ENCODE measurements at places on chromosomes 7 and 10.

- no peak for DNase-seq
These were observed 15.9 kb downstream of the SH3PXD2A start for GRCh38 chr10:103839519-103839871.

DNA sequence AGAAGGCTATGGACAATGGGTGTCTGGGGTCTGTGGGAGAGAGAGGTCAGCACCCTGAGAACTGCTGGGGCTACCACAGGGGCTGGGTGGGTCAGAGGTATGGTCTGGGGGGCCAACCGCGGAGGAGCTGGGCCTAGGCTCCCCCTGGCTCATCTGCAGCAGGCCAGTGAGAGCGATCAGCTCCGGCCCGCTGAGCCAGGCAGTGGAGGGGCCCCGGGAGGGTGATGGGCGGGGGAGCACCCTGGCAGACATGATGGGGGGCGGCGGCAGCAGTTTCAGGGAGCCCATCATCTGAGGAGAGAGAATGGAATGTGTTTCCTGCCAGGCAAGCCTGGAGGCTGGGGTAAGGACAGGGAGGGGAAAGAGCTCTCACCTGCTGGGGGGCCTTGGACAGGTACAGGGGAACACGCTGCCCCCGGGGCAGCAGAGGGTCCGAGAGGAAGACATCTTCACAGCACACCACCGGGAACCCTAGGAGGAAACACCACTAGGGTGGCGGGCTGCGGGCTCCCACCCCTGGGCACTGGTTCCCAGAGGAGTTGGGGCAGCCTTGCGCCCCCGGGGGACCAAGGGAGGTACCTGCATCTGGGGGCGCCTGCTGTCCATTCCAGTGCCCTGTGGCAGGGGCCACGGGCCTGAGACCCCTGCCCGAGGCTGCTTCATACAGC lies 1.3 kb downstream of the SAP25 start:
- DNase-seq, result no peak

- DNase-seq, result peak; percentile 65
These were observed 11.1 kb downstream of the STEAP1B start for GRCh38 chr7:22488643-22489462.

DNA sequence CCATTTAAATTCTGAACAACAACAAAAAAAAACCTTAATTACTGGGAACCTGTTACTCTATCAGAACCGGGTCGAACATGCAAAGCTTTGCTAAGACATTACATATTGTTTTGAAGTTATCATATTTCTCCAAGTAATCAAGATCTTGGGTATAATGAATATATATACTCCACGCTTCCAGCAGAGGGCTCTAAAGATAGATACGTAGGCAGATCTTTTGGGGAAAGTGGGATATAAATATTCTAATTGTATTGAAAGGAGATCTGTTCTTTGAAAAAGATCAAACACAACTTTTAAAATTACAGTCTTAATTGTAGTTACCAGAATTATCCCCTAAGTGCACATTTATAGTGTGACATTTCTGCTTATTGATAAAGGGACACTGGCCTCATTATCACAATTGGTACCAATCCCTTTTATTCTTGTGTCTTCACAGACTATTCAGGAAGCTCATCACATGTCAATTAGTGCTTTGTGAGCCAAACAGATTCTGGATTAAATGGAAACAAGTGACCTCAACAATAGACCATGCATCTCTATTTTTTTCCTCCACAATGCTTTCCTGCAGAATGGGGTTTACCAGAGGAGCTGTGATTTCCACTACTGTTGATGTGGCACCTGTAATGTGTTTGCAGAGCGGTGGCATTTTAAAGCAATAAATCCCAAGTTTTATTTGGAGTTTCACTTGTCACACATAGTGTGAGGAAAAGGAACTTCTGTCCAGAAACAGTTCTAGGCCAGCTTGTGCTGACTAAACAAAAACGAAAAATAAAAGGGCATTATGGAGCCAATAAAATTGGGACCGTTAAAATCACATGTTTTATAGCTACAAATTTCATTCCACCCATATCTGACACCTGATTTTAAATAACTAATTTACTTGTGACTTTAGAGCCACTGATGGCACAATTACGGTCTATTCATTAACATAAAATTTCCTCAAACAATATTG lies 122.4 kb downstream of the CTTNBP2 start:
- DNase-seq, result peak; percentile 14

GRCh38 chr7:42930889-42931288 lies 1.1 kb downstream of the PSMA2 start:
- no peak for DNase-seq

DNA sequence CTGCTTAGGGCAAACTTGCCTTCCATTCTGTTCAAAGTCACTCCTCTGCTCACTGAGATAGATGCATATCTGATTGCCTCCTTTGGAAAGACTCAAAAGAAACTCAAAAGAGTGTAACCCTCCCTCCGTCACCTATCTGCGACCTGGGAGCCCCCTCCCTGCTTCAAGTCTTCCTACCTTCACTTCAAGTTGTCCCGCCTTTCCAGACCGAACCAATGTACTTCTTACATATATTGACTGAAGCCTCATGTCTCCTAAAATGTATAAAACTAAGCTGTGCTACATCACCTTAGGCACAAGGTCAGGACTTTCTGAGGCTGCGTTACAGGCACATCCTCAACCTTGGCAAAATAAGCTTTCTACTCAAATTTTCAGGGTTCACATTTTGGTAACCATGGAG lies 77.4 kb upstream of the C1GALT1 start:
- no peak for DNase-seq

DNA sequence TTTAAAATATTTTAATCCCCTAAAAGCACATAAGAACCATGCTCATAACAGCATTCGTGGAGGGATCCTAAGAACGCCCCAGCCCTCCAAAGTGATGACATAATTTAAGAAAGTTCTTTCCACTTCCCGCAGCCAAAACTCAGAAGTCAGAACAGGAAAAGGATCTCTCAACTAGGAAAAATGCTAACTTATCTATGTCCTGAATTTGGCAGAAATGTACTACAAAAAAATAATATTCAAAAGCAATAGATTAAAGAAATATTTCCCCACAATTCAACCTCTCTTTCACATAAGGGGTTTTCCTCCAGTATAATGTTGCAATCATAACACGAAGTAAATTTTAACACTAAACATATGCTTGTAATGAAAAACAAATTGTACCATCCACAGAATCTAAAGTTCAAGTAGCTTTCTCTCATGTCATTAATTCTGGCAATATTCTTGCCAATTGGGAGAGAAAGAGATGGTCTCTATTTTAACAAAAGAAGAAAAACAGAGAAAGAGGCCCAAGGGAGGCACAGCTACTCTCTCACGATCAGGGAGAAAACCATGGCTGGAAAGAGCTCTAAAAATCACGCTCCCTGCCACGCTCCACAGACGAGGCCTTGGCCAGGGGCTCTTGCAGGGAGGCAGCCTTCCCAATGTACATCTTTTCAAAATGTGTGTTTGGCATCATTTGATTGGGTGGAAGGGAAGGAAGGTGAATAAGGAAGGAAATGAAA lies 22.9 kb downstream of the ASB13 start:
- peak; percentile 54 for DNase-seq

DNA sequence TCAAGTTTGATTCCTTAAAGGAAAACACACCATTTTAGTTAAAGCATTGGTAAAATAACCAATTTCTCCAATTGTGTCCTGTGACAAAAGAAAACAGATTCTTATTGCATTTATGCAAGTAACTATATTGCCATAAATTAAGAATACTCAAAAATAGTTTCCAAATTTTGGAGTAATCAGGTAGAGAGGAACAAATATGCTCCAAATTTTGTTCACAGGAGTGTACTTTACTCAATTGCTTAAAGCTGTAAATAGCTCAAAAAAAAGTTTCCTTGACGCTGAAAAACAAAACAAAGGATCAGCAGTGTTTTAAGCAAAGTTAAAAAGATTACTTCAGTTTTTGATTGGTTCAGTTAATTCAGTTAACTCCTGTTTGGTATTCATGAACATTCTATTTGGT lies 52.2 kb upstream of the INHBA start:
- no peak for DNase-seq

DNA sequence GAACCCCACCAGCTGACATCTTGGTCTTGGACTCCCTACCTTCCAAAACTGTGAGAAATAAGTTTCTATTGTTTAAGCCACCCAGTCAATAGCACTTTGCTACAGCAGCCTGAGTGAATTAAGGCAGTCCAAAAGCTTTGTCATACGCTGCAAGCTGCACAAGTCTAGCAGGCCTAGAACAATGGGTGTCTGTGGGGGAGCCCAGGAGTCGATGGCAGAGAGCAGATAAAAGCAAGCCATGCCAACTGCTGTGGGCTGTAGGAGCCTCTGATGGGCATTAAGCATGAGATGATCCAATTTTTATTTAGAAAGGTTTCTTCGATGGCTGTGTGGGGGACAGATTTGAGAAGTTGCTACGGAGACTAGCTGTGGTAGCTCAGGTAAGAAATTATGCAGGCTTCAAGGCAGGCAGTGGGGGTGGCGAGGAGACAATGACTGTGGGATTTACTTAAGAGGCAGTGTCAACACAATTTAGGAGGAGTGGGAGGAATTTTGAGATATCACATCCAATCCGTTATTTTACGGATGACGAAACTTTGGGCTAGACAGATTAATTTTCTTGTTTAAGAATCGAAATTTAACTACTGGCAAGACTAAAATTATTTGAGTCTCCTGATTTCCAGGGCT lies 110.4 kb downstream of the NRCAM start:
- no peak for DNase-seq

DNA sequence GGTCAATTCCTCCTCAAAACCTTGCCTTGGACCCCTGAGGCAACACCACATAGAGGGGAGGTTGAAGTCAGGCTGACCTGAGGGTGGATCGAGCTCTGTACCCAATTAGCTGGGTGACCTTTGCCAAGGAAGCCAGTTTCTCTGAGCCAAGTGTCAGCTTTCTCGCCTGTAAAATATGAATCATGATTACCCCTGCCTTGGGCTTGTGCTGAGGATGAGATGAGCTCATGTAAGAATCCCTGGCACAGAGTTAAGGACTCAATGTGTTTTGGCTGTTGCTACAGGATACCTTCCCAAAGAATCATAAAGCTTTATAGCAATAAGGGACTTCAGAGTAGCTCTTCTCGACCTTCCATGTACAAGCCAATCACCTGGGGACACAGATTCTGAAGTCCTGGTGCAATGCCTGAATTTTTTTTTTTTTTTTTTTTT lies 43.5 kb upstream of the CACUL1 start:
- DNase-seq, result peak; percentile 15

DNA sequence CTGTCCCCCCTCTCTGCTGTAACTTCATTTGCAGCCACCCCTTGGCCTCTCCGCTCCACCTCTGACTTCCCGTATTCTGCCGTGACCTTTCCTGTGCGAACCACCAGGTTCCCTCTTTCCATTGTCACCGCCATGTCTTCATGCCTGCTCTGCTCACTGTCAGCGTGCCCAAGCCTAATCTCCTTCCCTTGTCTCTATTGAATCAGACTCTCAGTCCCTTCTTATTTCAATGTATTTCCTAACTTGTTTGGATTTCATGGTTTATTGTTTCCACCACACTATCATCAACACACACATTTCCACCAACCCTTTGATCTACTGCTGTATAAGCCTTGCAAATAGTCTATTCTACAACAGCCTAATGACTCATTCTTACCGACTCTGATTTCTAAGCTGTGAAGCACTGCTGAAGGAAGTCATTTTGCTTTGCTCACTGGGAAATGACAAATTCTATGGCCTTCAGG lies 30.0 kb upstream of the INHBA start:
- peak; percentile 49 for DNase-seq

GRCh38 chr7:109003742-109004141 lies 434.1 kb downstream of the DNAJB9 start:
- DNase-seq, result peak; percentile 35

- no peak for DNase-seq
These were observed 5.2 kb upstream of the MYL10 start for GRCh38 chr7:101634196-101634717.

GRCh38 chr10:101015582-101015973 lies 15.4 kb downstream of the PDZD7 start:
- no peak for DNase-seq

DNA sequence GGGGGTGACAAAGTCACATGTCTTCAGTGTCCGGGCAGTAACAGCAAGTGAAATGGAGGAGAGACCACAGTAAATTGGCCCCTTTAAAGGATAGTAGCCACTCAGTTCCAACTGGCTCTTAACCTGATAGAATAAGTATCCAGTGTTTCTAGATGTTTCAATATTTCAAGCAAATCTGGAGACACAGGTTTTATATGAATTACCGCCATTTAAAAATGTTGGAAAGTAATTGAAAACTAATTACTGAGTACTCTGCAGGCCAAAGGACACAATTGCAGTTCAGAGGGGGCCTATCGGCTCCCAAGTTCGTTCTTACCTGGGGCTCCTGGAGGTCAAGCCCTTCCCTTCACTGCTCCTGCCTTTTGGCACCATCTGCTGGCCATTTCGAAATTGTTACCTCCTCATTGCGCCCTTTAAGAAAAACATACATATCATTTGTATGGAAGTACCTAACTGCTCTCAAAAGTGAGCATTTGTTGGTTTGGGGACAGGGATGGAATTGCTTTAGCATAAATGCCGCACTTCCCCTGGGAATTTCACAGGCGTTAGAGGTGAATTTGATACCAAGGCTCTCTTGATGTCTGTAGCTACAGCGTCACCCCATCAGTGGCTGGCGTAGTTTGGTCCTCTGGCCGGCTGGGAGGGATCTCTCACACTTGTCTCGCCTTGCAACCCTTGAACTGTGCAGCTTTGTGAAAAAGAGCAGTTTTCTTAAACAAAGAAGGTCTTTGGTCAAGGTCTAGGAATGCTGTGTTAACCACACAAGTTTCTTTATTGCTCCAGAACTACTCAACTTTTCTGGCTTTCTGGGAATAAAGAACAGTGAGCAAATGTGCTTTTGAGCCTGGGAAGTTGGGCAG lies 220.0 kb downstream of the ARHGAP21 start:
- DNase-seq, result peak; percentile 46

- DNase-seq, result no peak
These were observed 51.6 kb upstream of the ARL4A start for GRCh38 chr7:12635830-12636229.

- no peak for DNase-seq
These were observed 60.0 kb upstream of the PDLIM1 start for GRCh38 chr10:95350830-95351228.

- no peak for DNase-seq
These were observed 470.9 kb downstream of the SDK1 start for GRCh38 chr7:3771906-3772305.

DNA sequence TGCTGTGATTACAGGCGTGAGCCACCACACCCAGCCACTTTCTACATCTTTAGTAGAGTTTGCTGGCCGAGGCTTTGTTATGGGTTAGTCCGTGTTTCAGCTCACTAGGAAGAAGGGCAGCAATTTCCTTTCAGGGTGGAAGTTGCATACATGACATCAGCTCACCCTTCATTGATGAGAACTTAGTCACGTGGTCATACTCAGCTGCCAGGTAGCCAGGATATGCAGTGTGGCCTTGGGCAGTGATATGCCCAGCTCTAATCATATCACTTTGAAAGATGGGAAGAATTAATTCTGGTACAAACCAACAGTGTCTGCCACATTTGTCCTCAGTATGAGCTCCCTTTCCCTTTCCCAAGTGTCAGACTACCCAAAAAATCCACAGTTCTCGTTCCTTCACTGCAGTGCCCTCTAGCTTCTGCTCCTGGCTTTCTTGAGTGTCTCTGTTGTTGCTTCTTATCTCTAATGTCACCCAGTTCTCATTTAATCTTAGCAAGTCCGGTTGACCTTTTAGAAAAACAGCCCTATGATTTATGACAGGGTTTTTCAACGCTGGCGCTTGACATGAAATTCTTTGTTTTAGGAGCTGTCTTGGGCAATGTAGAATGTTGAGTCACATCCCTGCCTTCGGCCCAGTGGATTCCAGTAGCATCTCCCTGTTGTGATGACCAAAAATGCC lies 108.7 kb upstream of the ITGB1 start:
- DNase-seq, result peak; percentile 76

- no peak for DNase-seq
These were observed 9.9 kb upstream of the TAS2R41 start for GRCh38 chr7:143467724-143468123.

GRCh38 chr10:32377458-32378259 lies 30.7 kb upstream of the EPC1 start:
- DNase-seq, result peak; percentile 52
